ENCODE measurements at places on chromosomes 4 and X.

DNA sequence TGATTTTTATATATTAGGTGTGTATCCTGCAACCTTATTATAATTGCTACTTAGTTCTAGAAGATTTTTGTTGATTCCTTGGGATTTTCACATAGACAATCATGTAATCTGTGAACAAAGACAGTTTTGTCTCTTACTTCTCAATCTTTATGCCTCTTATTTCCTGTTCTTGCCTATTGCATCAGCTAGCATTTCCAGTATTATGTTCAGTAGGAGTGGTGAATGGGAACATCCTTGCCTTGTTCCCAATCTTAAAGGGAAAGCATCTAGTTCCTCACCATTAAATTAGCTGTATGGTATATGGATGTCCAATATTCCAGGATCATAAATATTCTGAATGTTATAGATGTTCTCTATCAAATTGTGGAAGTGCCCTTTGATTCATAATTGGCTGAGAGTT, 41.8 kb downstream of the AWAT2 start:
- no peak for DNase-seq

DNA sequence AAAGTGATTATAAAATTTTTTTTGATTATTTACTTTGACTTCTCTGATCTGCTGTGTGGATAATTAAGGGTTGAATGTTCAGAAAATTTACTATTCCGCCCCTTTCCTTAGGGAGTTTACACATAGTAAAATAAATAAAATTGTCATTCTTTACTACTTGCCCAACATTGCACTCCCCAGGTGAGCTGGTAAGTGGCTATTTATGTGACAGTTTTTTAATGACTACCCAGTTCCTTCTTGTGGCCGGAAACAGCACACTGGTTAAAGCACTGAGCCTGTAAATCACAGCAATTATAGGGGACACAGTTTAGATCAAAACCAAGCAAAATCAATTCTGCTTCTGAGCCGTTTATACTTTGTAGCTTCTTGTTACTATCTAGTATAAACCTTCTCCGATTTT, 158.1 kb downstream of the FHIP1A start:
- DNase-seq: no peak

DNA sequence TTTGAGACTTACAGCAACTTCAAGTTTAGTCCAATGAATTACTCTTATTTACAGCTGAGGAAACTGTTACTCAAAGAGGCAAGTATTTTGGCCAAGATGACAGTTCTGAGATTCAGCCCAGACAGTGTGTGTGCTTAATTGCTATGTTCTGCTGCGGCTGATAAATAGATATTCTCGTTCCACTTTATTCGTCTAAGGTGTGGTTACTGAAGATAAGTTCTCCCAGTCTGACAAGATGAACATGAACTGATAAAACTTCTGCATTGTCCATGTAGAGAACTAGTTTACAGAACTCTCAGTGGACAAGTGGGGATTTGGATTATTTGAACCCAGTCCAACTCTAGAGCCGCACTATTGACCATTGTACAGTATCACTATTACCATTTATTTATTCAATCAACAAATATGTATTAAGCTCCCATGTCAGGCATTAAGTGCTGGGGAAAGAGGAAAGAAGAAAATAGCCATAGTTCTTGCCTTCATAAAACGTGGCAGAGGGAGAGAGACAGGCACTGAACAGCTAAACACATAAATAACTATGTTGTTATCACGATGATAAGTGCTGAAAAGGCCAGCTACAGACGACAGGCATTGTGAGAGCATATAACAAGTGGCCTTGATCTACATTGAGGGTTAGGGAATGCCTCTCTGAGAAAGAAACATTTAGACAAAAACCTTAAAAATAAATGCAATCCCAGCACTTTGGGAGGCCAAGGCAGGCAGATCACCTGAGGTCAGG, 4.0 kb upstream of the DHX15 start:
- DNase-seq: no peak

DNA sequence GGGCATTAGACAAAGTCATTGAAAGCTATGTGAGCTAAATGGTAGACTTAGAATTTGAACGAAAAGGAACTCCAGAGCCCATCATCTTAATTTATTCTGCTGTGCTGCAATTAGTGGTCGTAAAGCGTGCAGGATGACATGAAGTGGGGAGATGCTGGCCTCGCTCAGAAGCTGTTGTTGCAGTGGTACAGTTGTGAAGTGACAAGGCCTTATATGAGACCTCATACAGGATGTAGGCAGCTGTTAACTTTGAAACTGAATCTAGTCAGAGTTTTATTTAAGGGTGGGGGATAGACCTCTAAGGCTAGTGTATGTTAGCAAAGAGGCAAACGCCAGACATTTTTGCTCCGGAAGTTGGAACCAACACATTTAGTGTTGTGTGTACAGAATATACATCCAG, 13.4 kb downstream of the KLF3 start:
- no peak for DNase-seq

- DNase-seq: no peak
Measured at GRCh38 chr4:7756561-7757355, 182.9 kb downstream of the AFAP1 start.

- no peak for DNase-seq
Measured at GRCh38 chr4:90798948-90799347, 671.8 kb downstream of the CCSER1 start.

- no peak for DNase-seq
Measured at GRCh38 chr4:81257021-81257420, 42.0 kb upstream of the PRKG2 start.

DNA sequence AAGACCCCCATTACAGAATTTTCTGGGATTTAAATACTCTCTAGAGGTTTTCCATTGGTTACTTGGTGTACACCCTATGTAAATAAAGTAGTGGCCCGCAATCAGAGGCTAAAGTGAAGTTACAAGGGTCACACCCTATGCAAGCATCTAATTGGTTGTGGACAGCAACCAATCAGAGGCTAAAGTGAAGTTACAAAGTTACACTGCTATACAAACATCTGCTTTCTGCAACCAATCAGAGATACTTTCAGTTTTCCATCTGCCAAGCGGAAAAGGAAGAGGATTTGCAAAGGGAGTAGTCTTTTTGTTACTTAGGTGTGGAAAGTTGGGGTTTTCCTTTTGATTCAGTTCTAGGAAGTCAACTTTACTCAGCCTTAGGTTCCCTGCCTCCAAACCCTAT, 2.0 kb upstream of the ATRX start:
- no peak for DNase-seq

DNA sequence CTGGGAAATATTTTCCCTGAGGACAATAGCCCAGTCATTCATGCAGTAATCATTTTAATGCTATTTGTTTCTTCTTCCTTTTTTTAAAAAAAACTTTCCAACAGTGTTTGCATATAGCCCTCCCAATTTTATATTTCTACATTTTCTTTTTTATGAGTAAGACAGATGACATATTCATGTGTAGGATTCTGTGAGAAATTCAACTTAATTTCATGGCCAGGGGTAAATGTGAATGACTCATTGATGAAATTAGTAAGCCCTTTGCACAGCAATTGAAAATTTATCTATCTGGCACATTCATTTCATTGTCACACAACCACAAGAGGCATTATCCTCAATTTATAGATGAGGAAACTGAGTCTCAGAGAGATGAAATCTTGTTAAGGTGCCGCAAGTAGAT, 13.7 kb upstream of the SMIM20 start:
- no peak for DNase-seq

DNA sequence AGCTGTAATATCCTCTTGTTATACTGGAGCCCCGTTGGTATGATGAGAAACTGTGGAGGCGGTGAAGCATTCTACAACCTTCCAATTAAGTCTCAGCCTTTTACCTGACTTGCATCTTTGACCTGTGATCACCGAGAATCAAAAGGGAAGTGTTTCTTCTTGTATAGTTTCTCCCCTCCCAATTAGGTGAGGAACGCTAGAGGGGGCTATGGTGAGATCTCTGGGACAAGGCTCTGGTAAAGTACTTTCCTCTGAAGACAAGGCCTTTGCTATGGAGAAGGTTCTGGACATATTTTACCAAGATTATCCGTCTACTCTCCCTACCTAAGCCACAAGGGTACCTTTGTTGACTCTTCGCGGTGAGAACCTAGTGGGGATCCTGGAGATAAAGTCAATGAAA, 111.3 kb downstream of the CBLL2 start:
- DNase-seq: no peak

DNA sequence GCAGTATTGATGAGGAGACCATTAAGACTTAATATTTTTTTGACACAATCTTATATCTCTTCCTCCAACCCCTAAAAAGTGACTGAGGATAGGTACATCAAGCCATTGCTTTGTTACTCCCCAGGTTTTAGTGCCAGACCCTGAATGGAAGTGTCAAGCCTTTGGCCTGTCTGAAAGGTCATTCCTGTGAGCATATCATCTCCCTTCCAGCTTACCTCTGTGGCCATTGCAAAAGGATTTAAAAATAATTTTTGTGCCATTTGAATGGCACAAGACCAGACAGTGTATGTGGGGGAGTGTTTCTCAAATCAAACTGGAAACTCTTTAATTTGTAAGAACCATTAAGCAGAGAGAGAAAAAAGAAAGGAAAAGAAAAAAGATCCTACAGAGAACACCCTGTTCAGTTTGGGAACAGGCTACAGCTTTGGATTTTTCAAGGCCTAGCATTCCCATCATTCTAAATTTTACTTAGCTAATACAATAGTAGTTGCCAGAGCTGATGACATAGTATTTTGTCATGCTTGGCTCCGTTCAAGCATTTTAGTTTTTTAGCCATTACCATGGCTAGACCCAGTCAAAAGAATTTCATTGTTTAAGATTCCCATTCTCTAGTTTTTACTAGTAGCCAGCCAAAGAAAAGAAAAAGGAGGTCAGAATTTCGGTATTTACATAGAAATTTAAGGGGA, 49.6 kb downstream of the HPF1 start:
- DNase-seq: no peak

DNA sequence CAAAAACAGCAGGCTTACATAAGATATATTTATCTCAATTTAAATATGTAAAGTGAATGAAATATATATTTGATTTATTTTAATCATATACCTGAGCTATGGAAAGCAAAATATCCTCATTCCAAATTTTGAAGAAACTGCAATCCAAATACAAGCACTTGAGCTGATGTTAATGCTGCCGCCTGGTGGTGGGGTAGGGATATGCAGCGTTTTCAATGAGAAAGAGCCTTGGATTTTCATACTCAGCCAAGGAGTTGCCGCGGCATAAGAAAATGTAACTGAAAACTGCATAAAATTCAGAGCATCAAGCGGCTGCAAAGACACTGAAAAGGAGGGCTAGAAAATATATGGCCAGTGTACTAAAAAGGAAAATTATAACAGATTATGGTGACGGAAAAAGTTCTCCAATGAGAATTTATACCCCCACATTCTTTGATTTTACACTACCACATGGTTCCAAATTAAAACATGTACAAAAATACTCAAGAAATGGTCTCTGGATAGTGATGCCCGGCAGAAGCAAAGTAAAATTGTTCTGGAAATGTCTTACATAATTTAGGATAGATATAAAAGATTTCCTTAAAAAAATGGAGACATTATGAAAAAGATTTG, 660.3 kb upstream of the PITX2 start:
- DNase-seq: no peak

- no peak for DNase-seq
Measured at GRCh38 chr4:53619431-53619830, 28.1 kb upstream of the LNX1 start.

- no peak for DNase-seq
Measured at GRCh38 chr4:36227913-36228312, 16.4 kb downstream of the ARAP2 start.

DNA sequence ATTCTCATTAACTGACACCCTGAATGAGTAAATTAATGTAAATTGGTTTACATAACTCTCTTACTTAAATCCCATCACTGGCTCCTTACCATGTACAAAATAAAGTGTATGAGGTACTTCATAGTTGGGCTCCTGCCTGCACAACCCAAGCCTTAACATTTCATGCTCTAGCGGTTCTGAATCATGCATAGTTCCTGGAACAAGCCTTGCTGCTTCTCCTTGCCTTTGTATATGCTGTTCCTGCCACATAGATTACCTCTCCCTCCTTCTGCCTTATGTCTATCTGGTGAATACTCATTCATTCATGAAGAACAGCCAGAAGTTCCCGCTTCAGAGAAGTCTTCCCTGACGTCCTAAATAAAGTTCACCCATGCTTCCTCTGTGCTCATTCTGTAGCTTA, 594.7 kb downstream of the SMARCA1 start:
- no peak for DNase-seq

- no peak for DNase-seq
Measured at GRCh38 chrX:140087875-140088274, 122.6 kb upstream of the CXorf66 start.

DNA sequence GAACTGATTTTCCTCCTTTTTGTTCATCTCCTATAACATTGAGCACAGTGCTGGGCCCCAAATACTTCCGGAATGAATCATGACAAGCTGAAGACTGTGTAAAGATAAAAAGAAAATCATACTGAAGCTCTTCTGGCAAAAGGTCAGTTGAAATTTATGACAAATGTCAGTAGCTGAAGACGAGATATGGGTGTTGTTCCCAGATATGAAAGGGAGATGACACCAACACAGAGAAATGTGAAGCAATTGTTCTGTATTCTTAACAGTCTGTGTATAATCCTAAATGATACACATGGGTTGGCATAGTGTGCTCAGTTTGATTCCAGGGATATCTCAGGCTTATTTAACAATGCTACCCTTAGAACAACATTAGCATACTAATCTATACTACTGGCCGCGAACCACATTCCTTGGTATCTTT, 170.5 kb upstream of the PITX2 start:
- DNase-seq: no peak

DNA sequence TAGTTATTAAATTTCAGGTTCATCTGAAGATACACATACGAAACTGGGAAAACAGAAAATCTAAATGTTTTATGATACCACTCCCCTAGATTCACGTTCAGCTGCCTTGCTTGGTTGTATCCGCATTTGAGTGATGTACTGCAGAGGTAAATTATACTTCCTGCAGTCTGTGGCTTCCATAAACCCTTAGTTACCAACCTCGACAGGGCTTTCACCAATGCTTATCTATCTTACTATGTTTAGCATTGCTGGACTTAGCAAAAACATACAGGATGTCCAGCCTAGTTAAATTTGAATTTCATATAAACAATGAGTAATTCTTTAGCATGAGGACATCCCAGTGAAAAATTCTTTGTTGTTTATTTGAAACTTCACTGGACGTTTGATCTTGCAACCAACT, 108.8 kb downstream of the TMA16 start:
- DNase-seq: no peak

DNA sequence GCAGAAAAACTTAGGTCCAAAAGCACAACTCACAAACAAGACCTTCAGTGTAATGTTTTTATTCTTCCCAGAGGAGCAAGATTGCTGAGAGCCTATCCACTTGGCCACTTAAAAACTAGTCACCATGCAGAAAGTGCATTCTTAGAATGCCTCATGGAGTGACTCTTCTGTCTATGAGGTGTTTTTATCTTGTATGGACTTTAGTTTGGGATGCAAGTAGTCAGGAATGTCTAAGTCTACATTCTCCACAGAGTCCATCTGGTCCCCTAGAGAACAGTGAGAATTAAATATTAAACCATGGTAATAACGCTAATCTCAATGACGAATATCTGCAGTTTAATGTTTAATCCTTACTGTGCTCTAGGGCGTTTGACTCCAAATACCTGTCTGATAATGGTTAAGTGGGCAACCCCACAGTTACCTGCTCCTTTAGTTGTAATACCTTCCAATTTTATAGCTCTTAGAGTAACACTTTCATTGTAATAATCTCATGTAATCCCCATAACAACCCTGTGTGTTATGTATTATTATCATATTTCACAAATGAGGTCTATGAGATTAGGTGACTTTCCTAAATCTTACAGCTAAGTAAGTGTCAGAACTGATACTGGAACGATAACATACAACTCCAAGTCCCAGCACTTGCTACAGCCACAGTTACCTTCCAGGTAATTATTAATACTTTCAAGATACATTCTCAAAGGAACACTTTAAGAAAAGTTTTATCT, 235.6 kb upstream of the JADE1 start:
- DNase-seq: no peak

- DNase-seq: no peak
Measured at GRCh38 chr4:153467897-153468262, 1.7 kb downstream of the TMEM131L start.

Measured in anterior cingulate cortex (tissue), 58 donors.